ENCODE measurements at places on chromosomes 16 and 17.
A peak's percentile ranks its signal among the peaks of the same experiment; 100 is the strongest.

DNA sequence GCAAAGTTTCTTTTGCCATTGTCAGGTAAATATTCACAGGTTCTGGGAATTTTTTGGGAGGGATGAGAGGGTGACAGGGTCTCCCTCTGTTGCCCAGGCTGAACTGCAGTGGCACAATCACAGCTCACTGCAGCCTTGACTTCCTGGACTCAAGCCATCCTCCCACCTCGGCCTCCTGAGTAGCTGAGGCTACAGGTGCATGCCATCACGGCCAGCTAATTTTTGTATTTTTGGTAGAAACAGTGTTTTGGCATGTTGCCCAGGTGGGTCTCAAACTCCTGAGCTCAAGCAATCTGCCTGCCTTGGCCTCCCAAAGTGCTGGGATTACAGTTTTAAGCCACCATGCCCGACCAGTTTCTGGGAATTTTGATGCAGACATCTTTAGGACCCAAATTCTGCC, 53.0 kb downstream of the IQCK start:
- DNase-seq, result no peak

GRCh38 chr16:67593288-67593687, 31.0 kb downstream of the CTCF start:
- no peak for DNase-seq

GRCh38 chr17:73594025-73594424, 50.2 kb downstream of the SDK2 start:
- no peak for DNase-seq

GRCh38 chr16:69013991-69014390, 91.5 kb upstream of the HAS3 start:
- no peak for DNase-seq

DNA sequence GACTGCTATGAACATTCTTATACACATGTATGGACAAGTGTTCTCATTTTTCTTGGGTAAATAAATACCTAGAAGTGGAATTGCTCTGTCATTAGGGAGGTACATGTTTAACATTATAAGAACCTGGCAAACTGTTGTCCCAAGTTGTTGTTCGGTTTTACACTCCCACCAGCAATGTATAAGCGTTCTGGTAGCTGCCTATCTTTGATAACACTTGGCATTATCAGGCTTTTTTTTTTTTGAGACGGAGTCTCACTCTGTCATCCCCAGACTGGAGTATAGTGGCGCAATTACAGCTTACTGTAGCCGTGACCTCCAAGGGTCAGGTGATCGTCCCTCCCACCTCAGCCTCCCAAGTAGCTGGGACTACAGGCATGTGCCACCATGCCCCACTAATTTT, 16.3 kb downstream of the ATAD5 start:
- no peak for DNase-seq

DNA sequence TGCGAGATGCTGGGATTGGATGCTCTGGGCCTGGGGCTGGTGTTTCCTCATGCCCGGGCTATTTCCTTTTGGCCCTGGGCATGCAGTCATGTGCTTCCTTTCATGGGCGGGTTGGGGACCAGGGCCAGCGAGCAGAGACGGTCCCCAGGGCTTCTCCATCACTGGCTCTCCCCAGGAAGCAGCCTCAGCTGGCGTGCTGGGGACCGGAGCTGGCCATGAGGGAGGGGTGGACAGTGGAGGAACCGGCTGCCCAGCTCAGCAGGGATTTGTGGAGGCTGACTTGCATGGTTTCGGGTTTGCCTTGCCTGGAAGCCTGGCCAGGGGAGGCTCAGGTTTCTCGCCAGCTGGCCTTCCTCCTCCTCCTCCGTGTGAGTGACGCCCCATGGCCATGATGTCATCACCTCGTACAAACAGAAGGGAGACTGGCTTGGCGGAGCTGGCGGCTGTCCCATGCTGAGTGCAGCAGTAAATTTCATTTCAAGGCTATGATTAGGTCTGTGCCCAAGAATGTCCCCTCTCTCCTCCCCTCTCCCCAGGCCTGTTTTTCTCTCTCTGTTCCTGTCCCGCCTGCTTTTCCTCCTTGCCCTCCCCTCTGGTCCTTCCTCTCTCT, 8.9 kb upstream of the TIMP2 start:
- peak; percentile 94 for DNase-seq

- DNase-seq, result no peak
Observed at GRCh38 chr17:2013994-2014317, 11.2 kb downstream of the RTN4RL1 start.

GRCh38 chr17:59353106-59353854, 21.8 kb downstream of the YPEL2 start:
- no peak for DNase-seq

DNA sequence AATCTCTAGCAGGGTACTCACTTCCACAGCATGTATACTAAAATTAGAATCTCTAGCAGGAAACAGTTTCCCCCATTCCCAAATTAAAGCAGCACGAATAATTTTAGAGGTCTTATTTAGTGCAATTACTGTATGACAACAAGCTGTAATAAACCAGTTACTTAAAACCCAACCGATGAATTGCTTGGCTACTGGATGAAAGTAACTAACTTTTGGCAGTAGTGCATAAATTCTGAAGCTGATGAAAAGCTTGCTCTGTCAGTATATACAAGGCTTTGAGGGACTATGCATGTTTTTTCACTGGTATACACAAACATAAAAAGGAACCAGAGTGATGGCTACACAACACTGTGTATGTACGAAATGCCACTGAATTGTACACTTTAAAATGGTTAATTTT, 89.4 kb downstream of the CFDP1 start:
- no peak for DNase-seq

DNA sequence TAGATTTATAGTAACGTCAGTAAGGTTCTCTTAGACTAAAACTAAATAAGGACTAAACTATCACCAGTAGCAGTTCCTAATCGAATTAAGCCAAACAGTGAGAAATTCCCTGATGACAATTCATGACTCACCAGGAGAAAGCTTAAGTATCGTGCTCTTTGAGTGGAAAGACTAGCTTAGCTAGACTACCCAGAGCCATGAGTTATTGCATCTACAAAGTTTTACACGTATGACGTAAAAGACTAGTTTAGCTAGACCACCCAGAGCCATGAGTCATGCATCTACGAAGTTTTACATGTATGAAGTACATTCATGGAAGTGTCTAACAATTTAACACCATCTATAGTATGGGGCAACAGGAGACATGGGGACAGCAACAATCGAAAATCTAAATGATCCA, 36.6 kb downstream of the UBE2G1 start:
- DNase-seq, result peak; percentile 78

GRCh38 chr16:50467943-50468748, 80.0 kb upstream of the NKD1 start:
- DNase-seq, result no peak

- DNase-seq, result no peak
Observed at GRCh38 chr17:39200070-39200879, at the start of gene RPL19. RPL19 (plus strand) TSS chr17:39200283; CDS start chr17:39200345, 62 bp downstream.

GRCh38 chr17:45123930-45124796, 8.2 kb downstream of the PLCD3 start:
- DNase-seq, result peak; percentile 88

GRCh38 chr17:55676274-55676673, 46.4 kb downstream of the TMEM100 start:
- DNase-seq, result no peak

DNA sequence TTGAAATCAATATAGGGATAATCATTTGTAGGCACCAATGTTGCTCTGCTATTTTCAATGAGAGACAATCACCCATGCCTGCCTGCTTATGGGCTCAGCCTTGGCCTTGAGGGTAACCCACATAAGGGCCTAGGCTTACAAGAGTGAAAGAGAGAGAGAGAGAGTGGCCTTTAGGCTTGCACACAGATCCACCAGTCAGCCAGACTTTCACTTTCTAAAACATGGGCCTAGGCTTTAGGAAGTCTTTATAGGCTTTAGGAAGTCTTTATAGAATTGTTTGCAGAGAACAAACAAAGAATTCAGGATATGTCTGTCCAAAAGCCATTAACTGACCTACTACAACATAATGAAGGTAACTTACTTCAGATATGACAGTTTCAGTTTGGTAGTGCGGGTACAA, 3.4 kb downstream of the ABCA9 start:
- DNase-seq, result no peak

Data from HFF-Myc (cell line).